ENCODE measurements at places on chromosomes 4 and X.

- DNase-seq, result no peak
Observed at GRCh38 chr4:130484826-130485225, 1388.9 kb downstream of the C4orf33 start.

GRCh38 chrX:107293056-107293455, 86.6 kb downstream of the DNAAF6 start:
- DNase-seq, result no peak

- DNase-seq, result no peak
Observed at GRCh38 chrX:13387666-13388494, 68.0 kb upstream of the ATXN3L start.

- DNase-seq, result no peak
Observed at GRCh38 chr4:477686-478085, 21.3 kb downstream of the ZNF721 start.

- DNase-seq, result no peak
Observed at GRCh38 chr4:147491086-147491485, 10.2 kb downstream of the EDNRA start.

GRCh38 chrX:70241501-70241900, 7.0 kb downstream of the AWAT1 start:
- DNase-seq, result no peak

DNA sequence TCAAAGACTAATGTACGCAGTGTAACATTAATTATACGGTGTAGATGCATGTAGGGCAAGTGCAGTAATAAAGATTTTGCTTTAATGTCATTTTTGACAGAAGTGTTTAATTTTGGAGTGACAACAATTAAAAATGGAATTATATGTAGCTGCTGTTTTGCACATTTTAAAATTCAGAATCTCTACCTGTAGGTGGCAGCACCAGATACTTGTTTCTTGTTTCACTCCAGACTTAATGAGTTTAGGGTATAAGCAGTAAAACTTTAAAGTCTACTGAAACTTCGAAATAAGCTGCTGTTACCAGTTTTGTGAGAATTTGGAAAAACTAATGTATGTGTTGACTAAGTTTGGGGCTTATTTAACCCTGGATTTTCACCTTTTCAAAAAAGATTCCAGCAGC, 144.9 kb downstream of the POLA1 start:
- DNase-seq, result peak; percentile 39

DNA sequence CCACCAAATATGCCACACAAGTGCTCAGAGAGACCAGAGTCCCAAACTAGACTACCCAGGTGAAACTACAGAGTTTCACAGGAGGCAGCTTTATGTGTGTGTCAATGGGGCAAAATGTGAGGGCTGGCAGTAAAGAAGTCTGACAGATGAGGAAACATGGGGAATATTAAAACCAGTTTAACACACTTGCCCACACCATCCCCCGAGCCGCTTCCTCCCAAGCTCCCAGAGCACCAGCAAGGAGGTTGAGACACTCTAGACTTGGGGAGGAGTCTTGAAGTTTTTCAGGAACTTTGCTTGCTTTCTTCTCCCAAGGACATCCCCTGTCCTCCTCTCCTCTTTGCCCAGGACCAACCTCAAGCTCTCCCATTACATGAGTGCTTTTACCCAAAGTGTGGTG, 94.7 kb upstream of the SPRY1 start:
- no peak for DNase-seq

GRCh38 chr4:186216465-186217024, 10.8 kb upstream of the KLKB1 start:
- DNase-seq, result no peak
